ENCODE measurements at places on chromosomes 2 and 18.

GRCh38 chr2:204686406-204686805, 141.1 kb downstream of the PARD3B start:
- no peak for DNase-seq

GRCh38 chr2:9782197-9782719, 61.0 kb upstream of the TAF1B start:
- no peak for DNase-seq

DNA sequence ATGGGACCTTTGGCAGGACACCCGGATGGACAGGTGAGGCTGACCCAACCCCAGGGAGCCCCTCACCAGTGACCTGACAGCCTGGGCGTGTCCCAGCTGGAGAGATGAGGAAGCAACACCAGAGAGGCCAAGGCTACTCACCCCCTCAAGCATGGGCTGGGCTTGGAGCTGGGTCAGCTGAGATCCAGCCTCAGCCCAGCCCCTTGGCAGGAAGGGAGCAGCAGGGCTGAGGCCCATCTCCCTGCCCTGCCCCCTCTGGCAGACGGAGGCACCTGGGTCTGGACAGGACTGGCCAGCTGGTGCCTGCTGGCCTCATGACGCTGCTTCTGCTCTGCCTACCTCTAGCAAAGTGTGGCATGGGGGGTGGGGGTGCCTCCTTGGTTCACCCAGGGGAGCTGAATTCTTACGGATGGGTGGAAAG, 37.8 kb downstream of the HS6ST1 start:
- DNase-seq: no peak

- DNase-seq: no peak
These were observed 86.8 kb downstream of the VRK2 start for GRCh38 chr2:58133395-58133794.

DNA sequence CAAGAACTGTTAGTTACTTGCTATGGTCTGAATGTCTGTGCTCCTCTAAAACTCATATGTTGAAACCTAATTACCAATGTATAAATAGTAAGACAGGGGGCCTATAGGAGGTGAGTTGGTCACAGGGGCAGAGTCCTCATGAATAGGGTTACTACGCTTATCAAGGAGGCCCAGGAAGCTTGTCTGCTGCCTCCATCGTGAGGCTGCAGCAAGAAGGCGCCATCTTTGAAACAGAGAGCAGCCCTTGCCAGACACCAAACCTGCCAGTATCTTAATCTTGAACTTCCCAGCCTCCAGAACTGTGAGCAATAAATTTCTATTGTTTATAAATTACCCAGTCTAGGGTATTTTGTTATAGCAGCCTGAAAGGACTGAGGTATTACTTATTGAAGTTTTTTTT, 79.1 kb downstream of the TGIF1 start:
- no peak for DNase-seq

DNA sequence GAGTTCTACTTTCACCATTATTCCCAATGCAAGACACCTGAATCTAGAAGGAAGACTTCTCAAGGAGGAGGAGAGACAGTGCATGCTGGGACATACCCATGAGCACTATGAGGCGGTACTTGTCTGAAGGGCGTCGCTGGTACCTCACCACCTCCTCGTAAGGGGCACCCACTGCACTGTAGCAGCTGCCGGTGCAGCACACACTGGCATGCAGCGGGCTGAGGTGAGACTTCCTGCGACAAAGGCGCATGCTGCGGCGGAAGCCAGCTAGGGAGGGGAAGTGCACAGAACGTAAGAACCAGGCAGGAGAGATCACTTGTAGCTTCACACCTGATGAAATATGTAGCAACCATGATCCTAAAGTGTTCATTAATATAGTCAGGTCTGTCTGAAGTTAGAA, 12.8 kb upstream of the TMEM237 start:
- DNase-seq: no peak

Data from thoracic aorta (tissue), 2 donors.